ENCODE measurements at places on chromosomes 11 and 22. TPM values are rescaled to one million over a fixed set of nuclear protein-coding genes. Genes with fewer than 3 reads are reported as not detected.

The KRTAP5-10 gene
- not detected for polyA plus RNA-seq

The SWAP70 gene
- polyA plus RNA-seq, result 12.2 TPM

The PRDM10 gene
- 2.7 TPM for polyA plus RNA-seq

The DEFB131B gene
- not detected for polyA plus RNA-seq

The APIP gene
- polyA plus RNA-seq, result 25.4 TPM

DNA sequence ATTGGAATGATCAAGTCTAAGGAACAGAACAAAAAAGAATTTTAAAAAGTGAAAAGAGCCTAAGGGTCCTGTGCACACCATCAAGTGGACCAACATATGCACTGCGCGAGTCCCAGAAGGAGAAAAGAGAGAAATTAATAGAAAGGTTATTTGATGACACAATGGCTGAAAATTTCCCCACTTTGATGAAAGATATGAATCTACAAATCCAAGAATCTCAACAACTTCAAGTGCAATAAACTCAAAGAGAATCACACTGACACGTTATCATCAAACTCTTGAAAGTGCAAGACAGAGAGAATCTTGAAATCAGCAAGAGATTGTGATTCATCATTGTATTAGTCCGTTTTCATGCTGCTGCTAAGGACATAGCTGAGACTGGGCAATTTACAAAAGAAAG is 230.8 kb downstream of the ADAMTS15 start:
- no peak for DNase-seq
- H3K4me1 ChIP-seq, result no peaks in the 10 kb centered on the region
- H3K27me3 ChIP-seq, result no peaks in the 10 kb centered on the region
- H3K36me3 ChIP-seq, result no peaks in the 10 kb centered on the region
- H3K4me3 ChIP-seq, result no peak overlapping the region

GRCh38 chr11:21109341-21109740 is 440.0 kb downstream of the NELL1 start:
- H3K4me1 ChIP-seq, result no peaks in the 10 kb centered on the region
- DNase-seq, result no peak
- H3K4me3 ChIP-seq, result no peak overlapping the region
- H3K27me3 ChIP-seq, result no peaks in the 10 kb centered on the region

GRCh38 chr22:38935023-38935422 is 22.4 kb upstream of the APOBEC3A start:
- H3K36me3 ChIP-seq, result no peaks in the 10 kb centered on the region
- H3K27me3 ChIP-seq, result no peaks in the 10 kb centered on the region
- peaks cover 28% of the 10 kb centered on the region for H3K4me1 ChIP-seq
- H3K4me3 ChIP-seq, result no peak overlapping the region
- DNase-seq, result peak; percentile 93

DNA sequence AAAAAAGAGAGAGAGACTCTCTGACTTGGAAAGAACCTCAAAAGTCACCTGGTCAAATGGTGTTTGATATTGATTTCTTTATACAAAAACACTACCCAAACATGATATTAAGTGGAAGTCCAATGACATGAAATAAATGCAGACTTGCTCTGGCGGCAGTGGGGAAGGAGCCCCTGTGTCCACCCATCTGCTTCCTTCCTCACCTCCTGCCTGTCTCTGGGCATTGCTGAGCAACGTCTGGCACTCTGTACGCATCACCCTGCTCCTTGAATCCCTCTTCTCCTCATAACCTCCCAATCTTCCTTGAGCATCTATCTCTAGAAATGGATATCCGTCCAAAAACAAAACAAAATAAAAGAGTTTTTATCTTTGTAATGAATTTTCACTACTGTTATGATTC is 39.9 kb upstream of the GRAMD1B start:
- H3K36me3 ChIP-seq, result no peaks in the 10 kb centered on the region
- no peak overlapping the region for H3K27ac ChIP-seq
- DNase-seq, result no peak
- H3K27me3 ChIP-seq, result no peaks in the 10 kb centered on the region
- H3K4me3 ChIP-seq, result no peak overlapping the region

GRCh38 chr11:61639816-61640443 is 40.3 kb upstream of the DAGLA start:
- no peaks in the 10 kb centered on the region for H3K36me3 ChIP-seq
- no peaks in the 10 kb centered on the region for H3K4me1 ChIP-seq
- no peak overlapping the region for H3K27ac ChIP-seq
- H3K4me3 ChIP-seq, result no peak overlapping the region

DNA sequence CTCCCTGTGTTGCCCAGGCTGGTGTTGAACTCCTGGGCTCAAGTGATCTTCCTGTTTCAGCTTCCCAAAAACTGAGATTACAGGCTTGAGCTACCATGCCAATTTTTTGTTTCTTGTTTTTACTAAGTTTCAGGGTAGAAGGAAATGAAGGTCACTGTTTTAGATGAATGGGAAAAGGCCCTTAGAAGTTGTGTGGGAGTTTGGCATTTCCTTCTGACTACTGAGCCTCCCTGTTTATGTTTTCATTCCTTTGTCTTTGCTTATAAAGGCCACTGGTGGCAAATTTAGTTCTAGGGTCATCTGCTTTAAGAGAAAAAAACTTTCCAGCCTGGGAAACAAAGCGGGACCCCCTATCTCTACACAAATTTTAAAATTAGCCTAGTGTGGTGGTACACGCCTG is 22.1 kb downstream of the SRPRA start:
- no peak overlapping the region for H3K4me3 ChIP-seq
- DNase-seq, result no peak
- H3K36me3 ChIP-seq, result peaks cover 16% of the 10 kb centered on the region
- H3K27ac ChIP-seq, result peak overlapping the region; percentile 20
- no peaks in the 10 kb centered on the region for H3K27me3 ChIP-seq

GRCh38 chr22:30245985-30246813 is at the start of gene LIF:
Gene LIF (minus strand): TSS chr22:30246759. CDS start chr22:30246695, 64 bp downstream.
- H3K36me3 ChIP-seq, result peaks cover 2% of the 10 kb centered on the region
- peaks cover 9% of the 10 kb centered on the region for H3K4me1 ChIP-seq
- H3K4me3 ChIP-seq, result peak within 1 kb of the TSS; percentile 42

GRCh38 chr11:109865548-109866186 is 227.5 kb upstream of the ZC3H12C start:
- no peaks in the 10 kb centered on the region for H3K4me1 ChIP-seq
- H3K27ac ChIP-seq, result no peak overlapping the region
- H3K36me3 ChIP-seq, result no peaks in the 10 kb centered on the region
- no peaks in the 10 kb centered on the region for H3K27me3 ChIP-seq

DNA sequence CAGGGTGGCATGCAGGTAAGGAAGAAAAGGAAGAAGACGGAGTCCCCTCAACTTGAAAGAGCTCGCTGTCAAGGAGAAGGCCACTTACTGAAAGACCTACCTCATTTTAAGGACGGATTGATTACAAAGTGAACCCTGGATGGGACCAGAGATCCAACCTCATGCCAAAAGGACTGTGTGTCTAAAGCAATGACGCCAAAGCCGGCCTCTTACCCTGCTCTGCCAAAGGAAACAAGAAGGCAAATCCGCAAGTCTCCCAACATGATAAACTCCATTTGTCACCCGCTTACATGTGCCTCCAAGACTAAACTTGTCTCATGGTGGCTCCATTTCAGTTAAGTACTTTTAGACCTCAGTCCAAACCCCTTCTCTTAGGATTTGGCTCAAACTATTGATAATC is 148.7 kb upstream of the MTMR2 start:
- H3K4me3 ChIP-seq, result no peak overlapping the region
- H3K4me1 ChIP-seq, result no peaks in the 10 kb centered on the region
- no peak overlapping the region for H3K27ac ChIP-seq
- DNase-seq, result no peak

DNA sequence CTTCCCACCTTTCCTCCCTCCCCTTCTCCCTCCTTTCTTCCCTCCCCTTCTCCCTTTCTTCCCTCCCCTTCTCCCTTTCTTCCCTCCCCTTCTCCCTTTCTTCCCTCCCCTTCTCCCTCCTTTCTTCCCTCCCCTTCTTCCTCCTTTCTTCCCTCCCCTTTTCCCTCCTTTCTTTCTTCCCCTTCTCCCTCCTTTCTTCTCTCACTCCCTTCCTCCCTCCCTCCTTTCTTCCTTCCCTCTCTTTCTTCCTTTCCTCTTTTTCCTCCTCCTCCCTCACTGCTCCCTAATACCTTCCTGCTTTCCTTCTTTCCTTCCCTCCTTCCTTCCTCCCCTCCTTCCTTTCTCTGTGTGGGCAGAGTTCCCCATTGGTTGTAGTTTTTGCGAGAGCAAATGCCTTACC is 76.1 kb downstream of the PGR start:
- no peaks in the 10 kb centered on the region for H3K4me1 ChIP-seq
- no peaks in the 10 kb centered on the region for H3K36me3 ChIP-seq
- DNase-seq, result no peak
- H3K27ac ChIP-seq, result no peak overlapping the region
- H3K4me3 ChIP-seq, result no peak overlapping the region

GRCh38 chr11:20163783-20164481 is 3.7 kb upstream of the DBX1 start:
- H3K27me3 ChIP-seq, result peaks cover 56% of the 10 kb centered on the region
- no peaks in the 10 kb centered on the region for H3K36me3 ChIP-seq
- DNase-seq, result no peak
- H3K4me1 ChIP-seq, result peaks cover 5% of the 10 kb centered on the region

- no peaks in the 10 kb centered on the region for H3K27me3 ChIP-seq
- no peak overlapping the region for H3K4me3 ChIP-seq
- DNase-seq, result no peak
Observed at GRCh38 chr11:64627371-64627770, 36.4 kb downstream of the SLC22A12 start.

GRCh38 chr22:39475902-39476301 is 19.1 kb downstream of the MGAT3 start:
- H3K4me1 ChIP-seq, result no peaks in the 10 kb centered on the region
- peak overlapping the region; percentile 99 for H3K27ac ChIP-seq
- DNase-seq, result no peak
- no peak overlapping the region for H3K4me3 ChIP-seq
- peaks cover 57% of the 10 kb centered on the region for H3K36me3 ChIP-seq

GRCh38 chr22:44707752-44708151 is 5.7 kb downstream of the PRR5 start:
- H3K27me3 ChIP-seq, result no peaks in the 10 kb centered on the region
- DNase-seq, result no peak
- no peaks in the 10 kb centered on the region for H3K36me3 ChIP-seq
- no peak overlapping the region for H3K27ac ChIP-seq

- no peak overlapping the region for H3K4me3 ChIP-seq
- no peaks in the 10 kb centered on the region for H3K4me1 ChIP-seq
- H3K27me3 ChIP-seq, result peaks cover 11% of the 10 kb centered on the region
- DNase-seq, result no peak
- no peak overlapping the region for H3K27ac ChIP-seq
Observed at GRCh38 chr22:50672041-50672440, 582 bp upstream of the SHANK3 start.

DNA sequence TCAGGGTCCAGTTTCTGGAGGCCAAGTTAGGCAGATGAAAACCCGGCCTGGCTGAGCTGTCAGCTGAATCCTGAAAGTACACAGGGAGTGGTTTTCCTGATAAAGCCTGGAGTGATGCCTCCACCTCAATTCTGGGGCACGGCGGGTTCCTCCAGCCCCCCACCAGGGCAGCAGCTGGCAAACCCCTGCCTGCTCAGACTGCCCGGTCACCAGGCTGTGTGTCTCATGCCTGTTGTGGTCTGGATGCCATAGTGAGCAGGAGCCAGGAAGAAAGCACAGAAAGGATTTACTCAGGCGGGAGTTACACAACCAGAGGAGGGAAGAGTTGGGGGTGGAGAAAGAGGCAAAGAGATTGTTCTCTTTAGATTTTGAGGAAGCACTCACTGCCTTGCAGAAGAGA is 119.9 kb upstream of the RASSF10 start:
- no peaks in the 10 kb centered on the region for H3K27me3 ChIP-seq
- H3K27ac ChIP-seq, result no peak overlapping the region
- no peaks in the 10 kb centered on the region for H3K36me3 ChIP-seq
- DNase-seq, result no peak

Measured in small intestine (tissue), 16 donors.